ENCODE measurements at places on chromosomes 16 and 17. TPM values are rescaled to one million over a fixed set of nuclear protein-coding genes. Genes with fewer than 3 reads are reported as not detected.
A peak's percentile ranks its signal among the peaks of the same experiment; 100 is the strongest.

DNA sequence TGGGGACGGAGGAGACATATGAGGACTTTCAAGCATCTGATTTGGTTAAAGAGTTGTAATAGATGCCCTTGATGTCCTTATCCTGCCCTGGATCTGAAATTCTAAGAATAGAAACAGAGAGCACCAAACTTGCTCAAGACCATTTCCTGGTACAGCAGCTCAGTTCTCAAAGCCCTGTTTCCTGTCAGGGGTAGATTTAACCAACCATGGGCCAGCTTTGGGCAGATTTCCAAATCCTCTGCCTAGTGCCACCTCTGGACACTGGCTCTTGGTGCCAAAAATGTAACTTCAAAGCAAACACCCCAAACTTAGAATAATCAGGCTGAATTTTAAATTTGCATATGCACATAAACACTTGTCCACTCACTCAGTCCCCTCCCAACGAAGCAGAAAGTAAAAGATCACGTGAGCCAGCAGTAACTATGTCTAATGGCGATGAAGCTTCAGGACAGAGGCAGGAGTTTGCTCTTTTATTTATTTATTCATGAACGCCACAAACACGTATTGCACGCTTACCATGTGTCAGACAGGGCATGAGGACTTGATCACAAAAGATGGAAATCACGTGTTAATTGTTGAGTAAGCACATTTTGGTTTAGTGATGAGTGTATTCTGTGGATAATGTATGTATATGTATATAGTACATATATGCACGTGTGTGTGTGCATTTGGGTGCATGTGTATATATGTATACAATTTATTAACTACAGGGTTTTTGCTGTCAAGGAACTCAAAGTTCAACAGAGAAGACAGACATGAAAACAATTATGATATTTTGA is 23.1 kb upstream of the SDK2 start:
- H3K4me1 ChIP-seq, result no peaks in the 10 kb centered on the region
- H3K27ac ChIP-seq, result no peak overlapping the region
- H3K4me3 ChIP-seq, result no peak overlapping the region
- peaks cover 9% of the 10 kb centered on the region for H3K27me3 ChIP-seq

The PRSS21 gene
- 1.1 TPM for total RNA-seq

DNA sequence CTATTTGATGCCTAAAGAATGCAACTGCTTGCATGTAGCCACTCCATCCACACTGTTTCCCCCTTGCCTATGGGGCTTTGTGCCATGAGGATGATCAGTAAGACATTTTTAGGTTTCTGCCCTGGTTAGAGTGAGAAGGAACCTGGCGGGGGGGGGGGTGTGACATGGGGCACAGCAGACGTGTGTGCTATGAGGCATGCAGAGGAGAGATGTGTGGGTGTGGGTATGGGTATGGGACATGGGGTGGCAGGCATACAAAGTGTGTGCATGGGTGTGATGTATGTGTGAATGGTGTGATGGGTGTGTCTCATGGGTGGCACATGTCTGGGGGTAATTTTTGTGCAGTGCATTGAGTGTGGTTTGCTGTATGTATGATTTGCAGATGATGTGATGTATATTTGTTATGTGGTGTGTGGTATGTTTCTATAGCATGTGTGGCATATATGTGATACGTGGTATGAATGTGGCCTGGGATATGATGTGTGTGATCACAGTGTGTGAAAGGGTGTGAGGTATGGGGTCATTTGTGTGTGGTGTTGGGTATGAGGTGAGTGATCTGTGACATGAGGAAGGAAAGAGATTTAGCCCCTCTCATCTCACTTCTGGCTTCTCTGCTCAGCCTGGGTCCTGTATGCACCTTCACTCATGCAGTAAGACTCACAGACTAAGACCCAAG is 14.9 kb downstream of the CCDC182 start:
- H3K4me3 ChIP-seq, result no peak overlapping the region
- H3K27ac ChIP-seq, result no peak overlapping the region
- no peak for DNase-seq
- H3K36me3 ChIP-seq, result no peaks in the 10 kb centered on the region
- no peaks in the 10 kb centered on the region for H3K27me3 ChIP-seq

DNA sequence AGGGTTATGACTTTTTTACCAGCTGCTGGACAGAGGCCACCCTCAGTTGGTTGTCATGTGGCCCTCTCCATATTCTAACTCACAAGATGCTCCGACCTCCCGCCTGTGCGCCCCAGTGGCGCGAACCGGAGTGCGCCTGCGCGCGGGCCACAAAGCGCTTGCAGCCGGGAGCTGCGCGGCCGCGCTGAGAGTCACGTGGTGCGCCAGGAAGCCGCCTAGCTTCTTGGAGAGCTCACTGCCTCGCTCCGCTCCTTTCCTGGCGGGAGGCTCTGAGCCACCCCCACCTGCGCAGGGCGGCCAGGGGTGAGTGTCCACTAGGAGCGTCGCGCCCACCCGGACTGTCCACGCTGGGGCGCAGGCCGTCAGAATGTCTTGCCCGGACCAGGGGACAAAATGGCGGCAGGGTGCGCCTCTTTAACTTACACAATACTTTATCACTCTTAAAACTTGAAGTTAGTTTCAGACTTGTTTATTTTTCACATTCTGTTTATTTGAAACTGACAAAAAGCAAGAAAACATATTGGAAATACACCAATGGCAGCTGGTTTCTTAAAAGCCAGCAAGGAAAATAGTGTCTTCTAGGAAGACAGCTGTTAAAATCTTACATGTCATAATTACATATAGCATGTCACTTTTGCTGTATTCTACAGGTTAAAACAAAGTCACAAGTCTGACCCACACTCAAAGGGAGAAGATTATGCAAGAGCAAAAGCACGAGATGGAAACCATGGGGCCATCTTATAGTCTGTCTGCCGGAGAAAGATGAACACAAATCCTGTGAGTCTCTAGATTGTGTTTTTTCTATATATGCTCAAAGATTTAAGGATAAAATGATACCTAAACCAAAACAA is 357.9 kb downstream of the CNTNAP4 start:
- no peaks in the 10 kb centered on the region for H3K4me1 ChIP-seq
- H3K36me3 ChIP-seq, result no peaks in the 10 kb centered on the region
- H3K27ac ChIP-seq, result no peak overlapping the region
- no peak overlapping the region for H3K4me3 ChIP-seq
- H3K27me3 ChIP-seq, result no peaks in the 10 kb centered on the region

DNA sequence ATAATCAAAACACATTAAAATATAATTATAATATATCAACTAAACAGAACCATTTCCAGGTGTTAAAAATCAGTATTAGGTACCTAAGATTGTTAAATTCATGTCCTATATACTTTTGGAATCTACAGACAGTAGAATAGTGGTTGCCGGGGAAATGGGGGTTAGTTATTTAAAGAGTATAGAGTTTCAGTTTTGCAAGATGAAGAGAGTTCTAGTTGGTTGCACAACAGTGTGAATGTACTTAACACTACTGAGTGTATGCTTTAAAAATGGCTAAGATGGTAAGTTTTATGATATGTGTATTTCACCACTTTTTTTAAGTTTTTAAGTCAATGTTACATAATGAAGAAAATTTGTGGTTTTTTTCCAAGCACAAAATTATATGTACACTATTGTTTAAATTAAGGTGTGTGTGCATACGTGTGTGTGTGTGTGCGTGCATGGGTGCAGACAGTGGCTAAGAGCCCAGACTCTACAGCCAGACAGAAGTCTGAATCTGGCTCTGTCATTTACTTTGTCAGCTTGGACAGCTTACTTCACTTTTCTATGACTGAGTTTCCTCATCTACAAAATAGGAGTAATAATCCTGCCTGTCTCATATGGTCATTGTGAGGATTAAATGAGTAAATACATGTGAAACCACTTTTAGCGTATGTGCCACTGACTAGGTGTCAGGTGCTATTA is 25.3 kb upstream of the PHAF1 start:
- DNase-seq, result no peak
- H3K4me3 ChIP-seq, result no peak overlapping the region
- peaks cover 7% of the 10 kb centered on the region for H3K36me3 ChIP-seq
- no peaks in the 10 kb centered on the region for H3K4me1 ChIP-seq
- no peaks in the 10 kb centered on the region for H3K27me3 ChIP-seq
- H3K27ac ChIP-seq, result no peak overlapping the region

GRCh38 chr17:76353599-76354316 is at the start of gene PRPSAP1:
PRPSAP1 (minus strand) TSS chr17:76353916; CDS start chr17:76353703, 213 bp downstream.
- no peaks in the 10 kb centered on the region for H3K27me3 ChIP-seq
- H3K36me3 ChIP-seq, result no peaks in the 10 kb centered on the region
- H3K27ac ChIP-seq, result peak within 1 kb of the TSS; percentile 89
- H3K4me3 ChIP-seq, result peak within 1 kb of the TSS; percentile 99
- H3K4me1 ChIP-seq, result peaks cover 34% of the 10 kb centered on the region
- DNase-seq, result peak; percentile 97

DNA sequence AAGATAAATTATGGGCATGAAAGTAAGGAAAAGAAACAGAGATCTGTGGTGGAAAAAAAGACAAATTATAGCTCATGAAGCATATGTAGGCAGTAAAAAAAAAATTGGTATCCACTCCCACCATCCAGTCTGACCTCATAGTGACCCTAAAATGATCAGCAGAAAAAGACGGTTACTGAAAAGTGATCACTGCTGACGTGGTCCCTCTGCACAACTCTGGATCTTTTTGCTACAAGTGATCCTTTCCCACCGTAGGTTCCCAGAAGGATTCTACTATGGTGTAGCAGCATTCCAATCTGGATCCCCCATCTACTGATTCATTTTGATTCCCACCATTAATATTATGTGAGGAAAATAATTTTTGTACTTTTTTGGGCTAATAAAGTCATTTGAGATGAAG is 10.9 kb upstream of the CHST6 start:
- no peak overlapping the region for H3K4me3 ChIP-seq
- no peak for DNase-seq
- peaks cover 19% of the 10 kb centered on the region for H3K27me3 ChIP-seq
- H3K27ac ChIP-seq, result no peak overlapping the region

- no peaks in the 10 kb centered on the region for H3K27me3 ChIP-seq
- H3K27ac ChIP-seq, result no peak overlapping the region
- no peaks in the 10 kb centered on the region for H3K36me3 ChIP-seq
These were observed 8.2 kb upstream of the BRD7 start for GRCh38 chr16:50377001-50377400.

DNA sequence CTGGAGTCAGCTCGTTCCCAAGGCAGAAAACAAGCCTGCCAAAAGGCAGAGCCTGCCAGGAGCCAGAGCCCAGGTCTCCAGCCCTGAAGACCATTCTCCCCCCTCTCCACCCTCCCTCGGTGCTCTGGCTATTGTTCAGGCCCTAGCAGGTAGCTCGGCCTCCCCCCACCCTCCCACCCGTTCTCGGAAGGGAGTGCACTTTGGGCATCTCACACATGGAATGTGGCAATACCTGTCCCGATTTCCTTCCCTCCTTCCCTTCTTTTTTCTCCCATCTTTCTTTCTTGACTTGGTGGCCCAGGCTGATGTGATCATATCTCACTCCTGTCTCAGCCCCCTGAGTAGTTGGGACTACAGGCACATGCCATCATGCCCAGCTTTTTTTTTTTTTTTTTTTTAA is 12.4 kb downstream of the CNGB1 start:
- H3K27ac ChIP-seq, result no peak overlapping the region
- H3K27me3 ChIP-seq, result no peaks in the 10 kb centered on the region
- DNase-seq, result no peak
- H3K4me3 ChIP-seq, result no peak overlapping the region
